Diencephalon (tissue), 1 donor: ENCODE measurements at places on chromosomes 2 and 18. TPM values are rescaled to one million over a fixed set of nuclear protein-coding genes. Genes with fewer than 3 reads are reported as not detected.

Gene MAP3K19
- 9.5 TPM for total RNA-seq

Gene STK39
- total RNA-seq: 58.8 TPM

Gene ERMN
- 1.2 TPM for total RNA-seq

Gene CHMP1B
- 49.8 TPM for total RNA-seq

Gene GALR1
- total RNA-seq: 7.8 TPM

Gene NT5DC4
- total RNA-seq: not detected

Gene ERFE
- total RNA-seq: 1.2 TPM

Gene UGT1A9
- not detected for total RNA-seq

Gene GPR45
- total RNA-seq: 1.8 TPM

Gene CAD
- total RNA-seq: 27.2 TPM

Gene DNAH7
- 21.7 TPM for total RNA-seq

Gene MRPS5
- total RNA-seq: 43.8 TPM

Gene COQ10B
- total RNA-seq: 40.1 TPM

Gene NXPH2
- total RNA-seq: 19.4 TPM

Gene SERPINB7
- total RNA-seq: not detected

Gene MERTK
- total RNA-seq: 9.7 TPM

Gene LIMS2
- total RNA-seq: 4.4 TPM

Gene HAT1
- 60.9 TPM for total RNA-seq

Gene CROCC2
- total RNA-seq: 1.4 TPM

Gene CPO
- total RNA-seq: not detected
